ENCODE measurements at places on chromosomes 6 and 20.

DNA sequence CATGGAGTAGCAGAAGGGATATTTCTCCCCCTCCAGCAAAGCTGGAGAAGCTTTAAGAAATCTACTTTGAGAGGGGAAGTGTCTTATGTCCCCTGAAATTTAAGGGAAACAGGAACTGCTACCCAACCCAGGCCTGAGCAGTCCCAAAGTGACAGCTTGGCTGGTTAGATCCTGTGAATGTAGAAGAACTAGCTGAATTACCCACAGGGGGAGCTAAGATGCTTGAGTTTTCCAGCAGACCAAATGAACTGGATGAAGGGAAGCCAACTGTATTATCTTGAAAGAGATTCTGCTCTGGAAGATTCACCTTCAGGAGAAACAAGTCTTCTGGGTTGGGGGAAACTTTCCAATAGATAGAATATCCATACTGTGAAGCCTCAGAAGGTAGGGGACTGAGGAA, 303.3 kb upstream of the MMS22L start:
- peak; percentile 1 for DNase-seq

GRCh38 chr20:40010483-40010882, 678.6 kb downstream of the MAFB start:
- DNase-seq: no peak

DNA sequence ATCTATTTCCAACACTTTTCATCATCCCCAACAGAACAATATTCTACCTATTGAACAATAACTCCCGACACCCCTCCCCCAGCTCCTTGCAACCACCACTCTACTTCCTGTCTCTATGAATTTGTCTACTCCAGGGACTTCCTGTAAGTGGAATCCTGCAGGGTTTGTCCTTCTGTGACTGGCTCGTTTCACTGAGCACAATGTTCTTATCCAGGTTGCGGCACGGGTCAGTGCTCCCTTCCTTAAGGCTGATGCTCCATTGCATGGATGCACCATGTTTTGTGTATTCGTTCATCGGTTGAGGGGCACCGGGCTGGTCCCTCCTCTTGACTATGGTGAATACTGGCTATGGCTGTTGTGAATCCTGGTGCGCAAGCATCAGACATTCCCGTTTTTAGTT, 163.2 kb downstream of the TBXT start:
- no peak for DNase-seq

GRCh38 chr20:13101276-13101675, 92.5 kb downstream of the SPTLC3 start:
- no peak for DNase-seq

GRCh38 chr6:73484438-73484837, 22.9 kb downstream of the MTO1 start:
- no peak for DNase-seq

DNA sequence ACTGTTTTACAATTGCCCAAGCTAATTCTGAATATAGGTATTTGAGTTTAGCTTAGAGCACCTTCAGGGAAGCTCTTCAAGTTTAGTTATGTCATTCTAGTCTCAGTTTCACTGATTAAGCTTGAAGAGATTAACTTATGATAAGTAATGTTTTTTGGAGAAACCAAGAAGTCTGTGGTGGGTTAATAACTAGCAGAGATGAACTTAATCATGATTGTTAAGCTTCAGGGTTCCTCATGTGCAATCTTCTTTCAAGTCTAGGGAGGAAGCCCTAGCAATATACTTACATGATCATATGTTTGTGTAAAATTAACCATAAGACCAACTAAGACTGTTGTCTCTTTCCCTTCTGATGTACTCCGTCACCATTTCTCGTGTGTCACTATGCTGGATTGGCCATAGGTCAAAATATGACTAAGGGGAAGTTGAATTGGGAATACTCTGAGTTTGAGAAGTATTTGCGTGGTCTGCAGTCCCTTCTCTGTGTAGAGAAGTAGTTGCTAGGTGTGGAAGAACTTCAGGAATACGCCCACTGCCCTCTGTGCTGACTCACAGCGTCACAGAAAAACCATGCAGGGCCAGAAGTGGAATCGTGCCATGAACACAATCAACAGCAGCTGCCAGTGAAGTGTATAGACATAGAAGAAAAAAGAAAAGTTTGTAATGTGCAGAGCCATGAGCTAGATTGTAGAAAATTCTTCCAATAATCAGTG, 88.3 kb downstream of the SH3BGRL2 start:
- no peak for DNase-seq

DNA sequence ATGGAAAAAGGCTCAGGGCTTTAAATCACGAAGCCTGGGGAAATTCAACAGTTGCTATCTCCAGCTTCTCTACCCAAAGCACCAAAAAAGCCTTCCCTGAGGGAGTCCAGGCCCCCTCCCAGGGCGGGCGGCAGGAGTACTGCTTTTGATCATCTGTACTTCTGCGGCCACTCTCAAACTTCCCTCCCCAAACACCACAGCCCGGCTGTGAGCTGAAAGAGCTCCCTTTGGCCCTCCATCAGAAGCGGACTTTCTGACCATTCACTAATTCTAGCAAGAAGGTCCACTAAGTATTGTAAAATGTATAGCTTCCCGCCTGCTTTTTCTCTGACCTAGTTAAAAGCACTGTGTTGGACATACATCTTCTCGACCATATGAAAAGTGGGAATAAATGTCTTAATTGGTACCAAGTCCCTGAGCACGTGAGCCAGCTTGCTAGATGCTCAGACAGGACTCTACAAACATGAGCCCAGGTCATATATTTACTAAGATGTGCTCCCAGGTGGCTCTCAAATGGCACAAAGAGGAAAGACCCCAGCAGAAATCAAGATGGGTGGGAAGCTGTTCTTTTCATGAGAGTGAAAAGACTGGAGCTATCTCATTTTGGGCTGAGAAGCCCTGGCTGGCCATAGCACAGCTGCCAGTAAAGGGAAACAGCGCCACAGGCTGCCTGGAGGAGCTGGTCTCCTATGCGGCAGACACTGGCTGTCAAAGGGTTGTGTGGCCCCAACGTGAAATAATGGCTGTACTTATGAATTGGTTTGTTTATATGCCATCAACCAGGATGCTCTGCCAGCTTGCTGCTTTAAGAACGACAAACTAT, 58.6 kb downstream of the GFOD1 start:
- DNase-seq: no peak

GRCh38 chr6:5989141-5989723, 17.5 kb downstream of the NRN1 start:
- no peak for DNase-seq

GRCh38 chr6:84597238-84597875, 167.0 kb downstream of the TBX18 start:
- no peak for DNase-seq

DNA sequence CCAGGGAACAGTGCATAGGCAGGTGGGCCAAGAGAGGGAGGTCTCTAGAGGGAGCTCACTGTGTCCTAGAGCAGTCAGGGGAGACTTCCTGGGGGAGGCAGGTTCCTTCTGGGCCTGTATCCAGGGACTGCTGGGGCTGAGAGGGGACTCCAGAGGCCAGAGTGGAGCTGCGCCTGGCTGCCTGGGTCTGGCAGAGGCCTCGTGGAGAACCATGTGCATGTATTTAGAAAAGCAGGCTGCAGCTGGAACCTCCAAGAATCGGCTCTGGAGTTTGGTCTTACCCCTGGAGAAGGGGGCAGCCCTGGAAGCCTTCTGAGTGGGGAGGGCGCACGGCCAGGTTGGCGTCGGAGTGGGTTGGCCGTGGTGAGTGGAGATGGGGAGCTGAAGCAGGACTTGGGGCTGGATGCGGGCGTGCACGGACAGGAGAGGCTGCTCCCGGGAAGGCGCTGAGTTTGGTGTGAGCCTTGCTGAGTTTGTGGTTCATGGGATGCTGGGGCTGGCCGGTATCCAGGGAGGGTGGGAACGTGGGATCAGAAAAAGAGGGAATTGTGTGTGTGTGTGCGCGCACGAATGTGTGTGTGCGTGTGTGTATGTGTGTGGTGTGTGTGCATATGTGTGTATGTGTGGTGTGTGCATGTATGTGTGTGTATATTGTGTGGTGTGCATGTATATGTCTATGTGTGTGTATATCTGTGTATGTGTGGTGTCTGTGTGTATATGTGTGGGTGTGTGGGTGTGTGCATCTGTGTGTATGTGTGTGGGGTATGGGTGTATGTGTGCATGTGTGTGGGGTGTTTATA, 10.8 kb downstream of the VSTM2L start:
- no peak for DNase-seq

DNA sequence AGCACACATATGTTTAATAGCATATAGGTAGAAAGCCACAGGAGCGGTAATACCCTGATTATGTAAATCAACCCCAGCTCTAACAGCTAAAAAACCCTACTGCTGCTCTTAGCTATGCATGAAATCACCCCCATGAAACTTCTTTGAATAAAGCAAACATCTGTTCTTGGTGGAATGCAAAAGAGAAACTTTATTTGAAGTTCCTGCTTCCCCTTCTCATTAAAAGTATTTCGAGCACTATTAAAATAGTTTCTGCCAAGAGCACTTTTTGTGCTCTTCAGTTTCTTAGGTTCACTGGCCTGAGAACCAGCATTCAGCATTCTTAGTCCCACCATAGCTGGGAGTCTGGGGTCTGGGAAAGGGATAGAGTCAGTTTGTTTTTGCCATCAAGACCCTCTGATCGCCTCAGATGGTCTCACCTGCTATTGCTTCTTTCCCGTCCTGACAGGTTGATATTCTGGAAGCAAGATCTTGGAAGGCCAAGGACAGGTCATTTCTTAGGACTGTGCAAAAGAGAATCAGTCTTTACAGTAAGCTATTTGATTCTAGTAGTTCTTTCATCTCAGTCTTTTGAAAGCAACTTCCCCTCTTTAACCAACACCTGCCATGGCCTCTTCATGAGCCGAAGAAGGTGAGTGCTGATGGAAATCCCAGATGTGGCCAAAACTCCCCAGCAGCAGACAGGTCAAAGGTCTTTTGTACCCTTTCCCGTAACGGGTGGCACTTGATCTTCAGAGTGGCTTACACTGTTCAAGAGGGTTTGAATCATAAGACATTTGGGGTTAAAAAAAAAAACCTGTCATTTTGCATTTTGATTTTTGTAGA, 76.5 kb upstream of the TMEM170B start:
- no peak for DNase-seq

GRCh38 chr20:19617256-19617655, 140.8 kb upstream of the RIN2 start:
- no peak for DNase-seq

DNA sequence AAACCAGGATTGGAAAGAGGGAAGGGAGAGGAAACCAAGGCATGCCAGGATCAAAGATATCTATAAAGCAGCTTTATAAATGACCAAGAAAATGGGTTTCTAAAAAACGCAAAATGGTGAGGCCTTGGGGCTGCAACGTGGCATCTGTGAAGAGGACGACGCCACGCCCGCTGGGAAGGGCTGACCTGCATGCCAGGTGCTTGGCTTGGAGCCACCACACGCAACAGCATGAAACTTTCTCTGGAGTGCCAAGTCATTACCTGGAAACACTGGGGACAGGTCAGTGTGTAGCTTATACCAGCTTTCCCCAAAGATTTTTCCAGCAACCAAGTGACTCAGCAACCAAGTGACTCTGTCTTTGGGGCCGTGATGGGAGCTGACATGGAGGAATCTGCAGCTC, 82.5 kb downstream of the POPDC3 start:
- no peak for DNase-seq

DNA sequence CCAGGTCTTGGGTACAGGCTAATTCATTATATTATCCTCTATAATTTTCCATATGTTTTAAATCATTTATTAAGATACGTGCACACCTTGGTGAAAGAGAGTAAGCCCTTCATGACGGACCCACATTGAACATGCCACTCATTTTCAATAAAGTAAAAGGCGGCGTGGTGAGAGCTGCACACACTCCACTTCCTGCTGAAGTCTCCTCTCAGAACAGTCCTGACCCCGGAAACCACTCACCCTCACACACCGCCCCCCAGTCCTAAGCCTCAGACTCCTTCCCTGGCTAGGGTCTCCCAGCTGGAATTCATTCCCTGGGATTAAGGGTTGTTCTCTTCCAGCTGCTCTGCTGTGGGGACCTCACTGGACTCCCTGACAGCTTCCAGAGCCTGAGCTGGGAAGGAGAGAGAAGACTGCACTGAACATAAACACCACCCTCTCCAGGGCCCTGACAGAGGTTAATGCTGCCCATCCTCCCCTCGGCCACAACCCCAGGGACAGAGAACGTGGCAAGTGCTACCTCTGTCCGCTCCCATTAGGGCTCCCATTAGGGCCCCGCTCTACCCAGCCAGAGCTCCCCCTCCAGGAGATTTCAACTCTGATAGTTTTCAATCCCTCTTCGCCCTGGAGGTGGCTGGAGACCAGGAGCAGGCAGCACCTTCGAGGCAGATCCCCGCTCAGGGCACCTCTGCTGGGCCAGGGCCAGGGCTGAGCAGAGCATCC, 24.8 kb downstream of the GRM4 start:
- DNase-seq: no peak

GRCh38 chr6:82415820-82416219, 52.2 kb downstream of the TPBG start:
- no peak for DNase-seq

GRCh38 chr6:128657181-128657580, 136.8 kb upstream of the PTPRK start:
- DNase-seq: no peak

DNA sequence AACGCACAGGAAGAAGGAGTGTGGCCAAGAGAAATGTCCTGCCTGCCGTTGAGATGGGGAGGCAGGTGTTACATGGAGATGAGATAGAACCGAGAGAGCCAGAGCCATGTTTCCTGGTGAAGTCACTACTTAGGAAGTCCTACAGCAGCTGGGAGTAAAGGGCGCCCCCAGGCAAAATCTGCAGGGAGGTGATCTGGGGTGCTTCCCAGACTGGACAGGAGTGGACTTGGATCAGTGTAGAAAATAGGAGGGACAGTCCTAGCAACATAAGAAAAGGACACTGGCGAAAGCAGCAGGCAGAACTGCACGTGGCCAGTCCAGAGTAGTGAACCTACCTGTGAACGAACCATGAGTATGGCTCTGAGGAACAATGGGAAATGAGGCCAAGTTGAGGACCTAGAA, 85.3 kb downstream of the CD164 start:
- no peak for DNase-seq

GRCh38 chr6:15090145-15090579, 155.7 kb upstream of the JARID2 start:
- peak; percentile 36 for DNase-seq

DNA sequence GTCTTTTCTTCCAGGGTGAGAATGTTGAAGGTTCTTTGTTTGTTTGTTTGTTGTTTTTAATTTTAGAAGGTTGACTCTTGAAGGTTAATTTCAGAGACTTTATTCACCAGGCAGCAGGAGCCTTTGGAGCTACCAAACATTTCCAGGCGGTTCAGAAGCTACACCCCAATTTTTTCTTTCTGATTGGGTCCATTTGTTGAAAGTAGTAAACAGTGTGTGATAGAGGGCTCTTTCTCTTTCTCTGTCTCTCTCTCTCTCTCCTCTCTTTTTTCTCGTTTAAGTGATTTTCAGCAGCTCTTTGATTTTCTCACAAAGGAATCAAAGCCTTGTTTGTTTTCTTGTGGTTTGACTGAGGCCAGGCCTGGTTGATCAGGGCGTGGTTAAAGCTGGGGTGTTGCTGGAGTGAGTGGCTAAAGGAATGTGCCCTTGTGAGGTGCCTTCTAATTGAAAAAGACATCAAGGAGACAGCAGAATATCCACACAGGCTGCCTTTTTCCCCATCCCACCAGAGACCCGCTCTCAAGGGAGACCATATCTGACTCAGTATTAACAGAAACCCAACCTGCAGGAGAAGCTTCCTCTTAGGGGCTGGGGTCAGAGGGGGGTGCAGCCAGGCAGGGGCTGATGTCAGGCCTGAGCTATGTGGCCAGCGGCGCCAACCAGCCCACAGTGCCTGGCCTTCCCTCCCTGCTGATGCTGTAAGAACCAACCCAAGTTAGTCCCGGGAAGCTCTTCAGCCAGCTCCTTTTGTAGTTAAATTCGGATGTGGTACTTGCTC, 40.4 kb upstream of the NAA20 start:
- DNase-seq: no peak

Measured in NCI-H2227 treated with DMSO at 0.1 percent for 48 hours (cell line).